ENCODE measurements at places on chromosomes 5 and 9.

DNA sequence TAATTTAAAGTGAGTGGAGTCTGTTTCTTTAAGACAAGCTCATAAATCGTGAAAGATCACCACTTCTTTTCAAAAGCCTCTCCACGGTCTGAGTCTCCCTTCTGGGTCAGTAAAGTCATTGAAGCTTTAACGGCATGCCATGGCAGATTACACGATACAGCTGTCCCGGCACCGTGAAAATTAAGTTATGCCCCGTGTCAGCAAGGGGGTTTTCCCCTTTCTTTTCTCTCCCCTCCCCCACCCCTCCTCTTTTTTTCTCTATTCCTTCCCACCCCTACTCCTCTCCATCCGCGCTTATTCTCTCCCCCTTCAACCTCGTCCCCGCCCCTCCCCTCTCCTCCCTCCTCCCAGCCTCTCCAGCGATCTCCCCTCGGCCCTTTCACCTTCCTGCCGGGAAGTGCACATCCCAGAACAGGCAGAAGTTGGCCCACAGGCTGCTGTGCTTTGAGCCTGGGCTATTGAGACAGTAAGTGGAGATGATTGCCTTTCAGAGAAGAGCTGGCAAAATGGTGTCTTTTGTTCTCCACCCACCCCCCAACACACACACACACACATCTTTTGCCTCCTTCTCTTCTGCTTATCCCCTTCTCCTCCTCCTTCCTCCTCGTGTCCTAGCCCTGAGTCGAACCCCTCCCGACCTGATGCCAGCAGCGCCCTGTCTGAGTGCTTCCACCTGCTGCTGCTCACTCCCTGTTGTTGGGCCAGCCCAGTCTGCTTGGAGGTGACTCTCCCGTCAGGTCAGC lies 44.1 kb downstream of the GAS1 start:
- no peak for DNase-seq

- DNase-seq, result peak; percentile 50
Observed at GRCh38 chr5:119355685-119356611, at the start of gene TNFAIP8. TSS of gene TNFAIP8 (plus strand) at chr5:119356019. CDS start at chr5:119356091, 72 bp downstream.

- no peak for DNase-seq
Observed at GRCh38 chr5:116137544-116138378, 52.9 kb downstream of the COMMD10 start.

DNA sequence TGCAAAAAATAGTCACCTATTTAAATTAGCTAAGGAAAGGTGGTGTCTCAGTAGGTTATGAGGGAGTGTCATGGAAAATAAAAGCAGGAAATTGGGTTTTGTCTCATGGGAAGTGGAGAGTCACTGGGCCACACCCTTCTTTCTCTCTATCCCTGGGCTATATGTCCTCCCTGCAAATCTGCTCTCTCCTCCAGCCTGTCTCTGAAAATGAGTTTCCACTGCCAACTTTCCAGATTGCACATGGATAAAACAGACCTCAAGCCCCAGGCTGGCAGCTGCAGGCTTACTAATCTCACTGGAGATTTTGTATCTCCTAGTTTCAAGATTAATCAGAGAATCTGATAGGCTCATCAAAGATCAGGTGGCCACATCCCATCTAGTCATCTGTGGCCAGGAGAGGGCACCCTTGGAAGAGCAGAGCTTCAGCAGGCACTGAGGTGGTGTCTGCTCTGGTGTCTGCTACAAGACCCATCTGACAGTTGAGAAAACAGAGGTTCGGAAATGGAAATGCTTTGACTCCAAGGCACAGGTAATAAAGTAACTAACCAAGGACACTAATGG lies 178.9 kb downstream of the MSX2 start:
- no peak for DNase-seq

DNA sequence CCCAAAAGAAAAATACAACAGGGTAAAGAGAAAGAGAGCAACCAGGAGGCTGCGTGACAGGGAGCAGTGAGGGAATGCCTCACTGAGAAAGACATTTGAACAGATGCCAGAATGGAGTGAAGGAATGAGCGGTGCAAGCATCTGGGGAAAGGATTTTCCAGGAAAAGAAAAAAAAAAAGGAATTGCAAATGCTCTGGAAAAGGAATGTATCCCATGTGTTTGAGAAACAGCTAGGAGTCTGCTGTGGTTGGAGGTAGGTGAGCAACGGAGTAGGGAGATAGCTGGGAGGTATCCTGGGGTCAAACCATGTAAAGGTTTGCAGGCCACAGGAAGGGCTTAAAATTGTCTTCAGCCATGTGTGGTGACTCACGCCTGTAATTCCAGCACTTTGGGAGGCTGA lies 23.6 kb upstream of the CEMIP2 start:
- DNase-seq, result no peak

GRCh38 chr5:132365213-132365612 lies 4.3 kb upstream of the SLC22A5 start:
- no peak for DNase-seq

DNA sequence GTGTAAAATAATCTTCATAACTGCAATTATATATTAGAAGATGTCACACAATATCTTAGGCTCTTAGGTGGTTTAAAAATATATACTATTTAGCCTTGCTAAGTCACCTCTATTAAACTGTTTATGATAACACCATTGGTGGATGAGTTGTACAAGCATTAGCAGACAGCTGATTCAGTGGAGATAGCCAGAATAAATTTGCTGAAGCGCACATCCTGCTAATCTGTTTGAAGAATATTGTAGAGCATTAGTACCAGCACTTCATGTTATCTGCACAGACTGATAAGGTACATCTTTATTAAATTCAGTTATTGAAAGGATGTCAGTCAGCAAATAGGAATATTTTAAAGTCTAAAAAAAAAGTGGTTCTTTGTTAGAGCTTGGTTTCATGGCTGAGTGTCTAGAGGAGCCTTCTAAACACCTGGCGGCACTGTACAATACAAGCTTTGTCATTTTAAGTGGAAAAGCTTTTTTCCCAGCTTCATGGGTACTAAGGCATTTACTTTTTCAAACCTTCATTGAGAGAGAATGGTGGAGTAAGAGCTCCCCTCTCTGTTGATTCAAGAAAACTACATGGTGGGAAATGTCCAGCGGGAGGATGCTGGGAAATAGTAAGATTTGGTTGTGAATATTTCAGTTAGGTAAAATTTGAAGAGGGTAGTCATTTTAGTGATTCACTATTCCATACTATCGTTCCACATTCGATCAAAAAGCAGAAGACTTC lies 275.1 kb downstream of the SLF1 start:
- DNase-seq, result no peak
